Naive thymus-derived CD8-positive, alpha-beta T cell (primary cell): ENCODE measurements at places on chromosomes 1 and 21. TPM values are rescaled to one million over a fixed set of nuclear protein-coding genes. Genes with fewer than 3 reads are reported as not detected.

OR2M3 gene
- polyA plus RNA-seq, result not detected

OR2L5 gene
- not detected for polyA plus RNA-seq

RAB3B gene
- not detected for polyA plus RNA-seq

FAAH gene
- 0.46 TPM for polyA plus RNA-seq

ERG gene
- polyA plus RNA-seq, result not detected

LCE1A gene
- polyA plus RNA-seq, result not detected

AHCYL1 gene
- 38.1 TPM for polyA plus RNA-seq

INSRR gene
- not detected for polyA plus RNA-seq

LACTBL1 gene
- polyA plus RNA-seq, result not detected

FMO3 gene
- not detected for polyA plus RNA-seq

S100A14 gene
- polyA plus RNA-seq, result not detected

IGSF9 gene
- not detected for polyA plus RNA-seq

LRRC53 gene
- polyA plus RNA-seq, result not detected

EVI5 gene
- 0.99 TPM for polyA plus RNA-seq

DTL gene
- 0.34 TPM for polyA plus RNA-seq

CAMK2N1 gene
- polyA plus RNA-seq, result 0.25 TPM

KCND3 gene
- polyA plus RNA-seq, result 0.13 TPM

KCNJ9 gene
- 0.10 TPM for polyA plus RNA-seq

LEFTY2 gene
- 0.75 TPM for polyA plus RNA-seq

FAM72B gene
- polyA plus RNA-seq, result not detected

CCT3 gene
- polyA plus RNA-seq, result 270 TPM

CYP4B1 gene
- polyA plus RNA-seq, result not detected

POGZ gene
- 9.0 TPM for polyA plus RNA-seq

CCDC27 gene
- polyA plus RNA-seq, result not detected
